ENCODE measurements at places on chromosomes 2 and 18. TPM values are rescaled to one million over a fixed set of nuclear protein-coding genes. Genes with fewer than 3 reads are reported as not detected.

The SFT2D3 gene
- not detected for polyA plus RNA-seq

DNA sequence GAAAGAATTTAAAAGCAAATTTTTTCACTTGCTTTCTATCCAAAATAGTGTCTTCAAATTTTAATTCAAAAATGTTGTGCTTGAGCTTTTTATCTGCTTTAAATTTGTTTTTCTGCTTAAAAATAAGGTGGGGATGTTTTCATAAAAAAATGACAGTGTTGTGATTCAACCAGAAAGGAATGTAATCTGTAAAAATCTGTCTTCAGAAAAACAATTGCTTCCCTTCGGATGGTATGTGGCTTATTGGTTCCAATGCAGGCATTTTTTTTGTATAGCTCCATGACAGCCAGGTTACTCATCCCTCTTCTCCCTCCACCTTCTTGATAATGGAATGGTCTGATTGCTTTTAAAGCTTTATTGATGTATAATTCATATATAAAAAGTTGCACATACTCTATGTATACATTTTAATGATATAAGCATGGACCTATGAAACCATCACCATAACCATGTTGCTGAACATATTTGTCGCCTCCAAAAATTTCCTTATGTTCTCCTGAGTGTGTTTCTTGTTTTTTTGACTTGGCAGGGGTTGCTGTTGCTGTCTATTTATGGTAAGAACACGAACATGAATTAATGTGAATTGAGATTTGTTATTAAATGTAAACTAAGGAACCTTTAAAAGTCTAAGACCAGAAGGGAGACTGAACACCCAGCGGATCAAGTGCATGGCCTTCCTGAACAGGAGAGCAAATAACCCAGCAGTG, 363.7 kb upstream of the SPHKAP start:
- no peak overlapping the region for H3K27ac ChIP-seq
- H3K27me3 ChIP-seq, result no peaks in the 10 kb centered on the region
- no peaks in the 10 kb centered on the region for H3K4me1 ChIP-seq
- no peak overlapping the region for H3K4me3 ChIP-seq
- no peak for DNase-seq

DNA sequence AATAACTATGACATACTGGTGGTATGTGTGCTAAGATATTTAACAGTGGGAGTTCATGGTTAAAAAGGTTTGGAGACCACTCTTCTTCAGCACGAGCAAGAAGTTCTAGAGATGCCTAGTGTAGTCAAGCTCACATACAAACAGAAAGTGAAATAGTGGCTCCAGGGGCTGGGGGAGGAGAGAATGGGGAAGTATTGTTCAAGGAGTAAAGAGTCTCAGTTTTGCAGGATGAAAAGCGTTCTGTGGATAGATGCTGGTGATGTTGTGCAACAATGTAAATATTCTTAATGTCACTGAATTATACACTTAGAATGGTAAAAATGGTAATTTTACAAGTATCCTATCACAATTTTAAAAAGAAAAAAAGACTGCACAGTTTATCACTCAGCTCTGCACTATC, 29.0 kb upstream of the EPAS1 start:
- no peaks in the 10 kb centered on the region for H3K27me3 ChIP-seq
- H3K27ac ChIP-seq, result no peak overlapping the region
- no peak for DNase-seq
- no peaks in the 10 kb centered on the region for H3K4me1 ChIP-seq
- H3K36me3 ChIP-seq, result no peaks in the 10 kb centered on the region

DNA sequence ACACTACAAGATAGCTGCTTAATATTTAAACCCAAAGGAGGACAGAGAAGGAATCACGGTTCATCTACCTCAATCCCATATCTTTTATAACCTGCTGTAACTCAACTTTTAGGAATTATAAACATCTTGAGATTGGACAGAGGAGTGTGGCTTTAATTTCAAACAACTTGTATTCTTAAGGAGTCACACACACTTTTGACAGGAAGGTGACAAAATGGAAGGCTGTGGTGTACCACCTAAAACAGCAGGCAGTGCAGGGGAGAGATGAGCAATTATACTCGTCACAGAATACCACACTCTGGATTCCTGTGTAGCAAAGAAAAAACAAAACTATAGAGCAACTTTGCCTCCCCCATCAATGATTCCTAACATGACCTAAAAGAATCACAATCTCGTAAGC, 194.8 kb downstream of the ZEB2 start:
- H3K4me3 ChIP-seq, result no peak overlapping the region
- DNase-seq, result no peak
- no peaks in the 10 kb centered on the region for H3K27me3 ChIP-seq

DNA sequence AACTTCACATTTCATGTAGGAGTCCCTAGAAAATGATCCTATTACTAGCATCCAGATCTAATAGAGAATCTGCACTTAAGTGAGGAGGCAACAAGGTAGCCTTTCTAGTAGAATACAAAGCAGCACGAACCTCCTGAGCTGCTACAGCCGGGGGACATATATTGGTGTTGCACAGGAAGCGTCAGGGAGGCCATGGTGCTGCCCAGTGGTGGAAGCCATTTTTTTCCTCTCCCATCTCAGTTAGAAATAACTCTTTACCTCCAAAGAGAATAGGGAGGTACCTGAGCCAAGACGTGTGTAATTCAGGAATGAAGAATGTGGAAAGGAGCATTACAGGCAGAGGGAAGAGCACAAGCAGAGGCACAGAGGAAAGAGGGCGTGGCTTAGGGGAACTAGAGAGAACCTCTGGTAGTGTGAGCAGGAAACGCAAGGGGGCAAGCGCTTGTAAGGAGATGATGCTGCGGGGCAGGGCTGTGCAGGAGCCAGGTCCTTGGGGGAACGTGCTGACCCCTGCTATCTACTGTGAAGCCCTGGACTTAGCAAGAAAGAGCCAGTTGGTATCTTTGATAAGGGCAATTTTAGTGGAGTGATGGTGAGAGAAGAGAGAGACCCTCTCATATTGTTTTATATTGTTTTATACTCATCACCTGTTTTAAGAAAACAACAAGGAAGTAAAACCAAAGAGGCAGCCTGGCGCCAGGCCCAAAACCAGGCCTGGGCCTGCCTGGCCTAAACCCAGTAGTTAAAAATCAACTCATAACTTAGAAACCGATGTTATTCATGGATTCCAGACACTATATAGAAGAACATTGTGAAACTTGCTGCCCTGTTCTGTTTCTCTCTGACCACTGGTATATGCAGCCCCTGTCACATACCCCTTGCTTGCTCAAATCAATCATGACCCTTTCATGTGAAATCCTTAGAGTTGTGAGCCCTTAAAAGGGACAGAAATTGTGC, 50.0 kb upstream of the TTC39C start:
- no peaks in the 10 kb centered on the region for H3K36me3 ChIP-seq
- H3K4me1 ChIP-seq, result no peaks in the 10 kb centered on the region
- H3K27me3 ChIP-seq, result no peaks in the 10 kb centered on the region
- H3K4me3 ChIP-seq, result no peak overlapping the region

DNA sequence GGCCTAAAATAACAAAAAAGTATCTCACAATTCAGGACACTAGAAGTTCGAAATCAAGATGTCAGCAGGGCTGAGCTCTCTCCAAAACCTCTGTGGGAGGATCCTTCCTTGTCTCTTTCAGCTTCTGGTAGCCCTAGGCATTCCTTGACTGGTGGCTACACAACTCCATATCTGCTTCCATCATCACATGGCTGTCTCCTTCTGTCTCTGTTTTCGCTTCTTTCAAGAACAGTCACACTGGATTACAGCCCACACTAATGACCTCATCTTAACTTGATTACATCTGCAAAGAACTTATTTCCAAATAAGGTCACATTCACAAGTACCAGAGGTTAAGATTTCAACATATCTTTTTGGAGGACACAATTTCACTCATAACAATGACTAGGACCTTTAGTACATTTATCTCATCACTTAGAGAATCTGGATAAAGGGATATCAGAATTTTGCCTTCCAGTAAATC, 275.2 kb downstream of the IRS1 start:
- H3K36me3 ChIP-seq, result no peaks in the 10 kb centered on the region
- H3K4me1 ChIP-seq, result no peaks in the 10 kb centered on the region
- no peaks in the 10 kb centered on the region for H3K27me3 ChIP-seq
- H3K4me3 ChIP-seq, result no peak overlapping the region
- H3K27ac ChIP-seq, result peak overlapping the region; percentile 43

DNA sequence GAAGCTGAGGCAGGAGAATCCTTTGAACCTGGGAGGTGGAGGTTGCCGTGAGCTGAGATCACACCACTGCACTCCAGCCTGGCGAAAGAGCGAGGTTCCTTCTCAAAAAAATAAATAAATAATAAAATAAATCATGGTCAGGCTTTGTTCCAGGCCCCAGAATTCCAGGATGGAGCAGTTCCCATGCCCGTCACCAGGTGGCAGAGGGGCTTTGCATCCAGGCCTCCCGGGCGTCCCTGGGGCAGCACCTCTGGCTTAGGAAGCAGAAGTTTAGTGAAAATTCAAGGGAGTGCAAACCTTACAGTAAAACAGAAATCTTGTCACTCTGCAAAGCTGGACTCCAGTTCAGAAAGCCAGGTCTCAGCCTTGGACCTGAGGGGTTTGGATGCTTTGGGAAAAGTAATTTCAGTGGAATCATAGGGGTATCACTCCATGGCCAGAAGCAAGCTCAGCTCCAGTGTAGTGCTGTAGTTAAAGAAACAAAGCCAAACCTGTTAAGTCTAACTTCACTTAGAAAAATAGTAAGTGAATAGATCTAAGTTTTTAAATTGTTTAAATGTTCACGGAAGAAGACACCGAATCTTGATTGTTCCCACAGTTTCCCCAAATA, 512.7 kb downstream of the CMPK2 start:
- no peak overlapping the region for H3K4me3 ChIP-seq
- no peaks in the 10 kb centered on the region for H3K27me3 ChIP-seq
- peak; percentile 71 for DNase-seq

DNA sequence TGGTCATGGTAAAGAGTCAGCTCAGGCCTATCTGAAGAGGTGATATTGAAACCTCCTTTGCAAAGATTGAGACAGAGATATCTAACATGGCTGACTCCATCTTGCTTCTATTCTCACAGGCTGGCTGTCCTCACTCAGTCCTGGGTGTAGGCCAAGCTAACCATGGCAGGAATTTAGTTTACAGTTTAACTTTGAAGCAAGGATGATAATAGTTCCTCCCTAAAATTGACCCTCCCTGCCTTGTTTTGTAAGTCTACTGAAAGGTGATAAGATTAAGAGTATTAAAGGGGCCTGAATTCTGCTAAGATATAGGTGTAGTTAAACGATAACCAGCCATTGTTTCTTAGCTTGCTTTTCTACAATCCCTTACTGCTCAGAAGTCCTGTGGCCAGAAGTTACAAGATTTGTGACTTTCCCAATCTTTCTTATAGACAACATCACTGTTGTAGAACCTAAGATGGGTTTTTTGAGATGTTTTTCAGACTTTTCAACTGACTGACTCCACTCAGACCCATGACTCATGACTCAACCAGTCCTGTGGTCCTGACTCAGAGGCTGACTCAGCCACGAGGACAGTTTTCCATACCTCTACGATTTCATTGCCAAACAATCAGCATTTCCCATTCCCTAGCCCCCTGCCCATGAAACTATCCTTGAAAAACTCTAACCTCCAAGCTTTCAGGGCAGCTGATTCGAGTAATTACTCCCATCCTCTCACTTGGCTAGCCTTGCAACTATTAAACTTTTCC, 195.7 kb upstream of the SESTD1 start:
- no peaks in the 10 kb centered on the region for H3K27me3 ChIP-seq
- H3K36me3 ChIP-seq, result no peaks in the 10 kb centered on the region
- no peak overlapping the region for H3K4me3 ChIP-seq
- DNase-seq, result peak; percentile 67

GRCh38 chr18:68362907-68363306, 352.0 kb downstream of the TMX3 start:
- H3K36me3 ChIP-seq, result no peaks in the 10 kb centered on the region
- H3K4me1 ChIP-seq, result no peaks in the 10 kb centered on the region
- H3K27me3 ChIP-seq, result no peaks in the 10 kb centered on the region
- no peak overlapping the region for H3K4me3 ChIP-seq
- H3K27ac ChIP-seq, result no peak overlapping the region

Measured in hepatocyte (in vitro differentiated cells).